ENCODE measurements at places on chromosomes 6 and 20.

- no peak for DNase-seq
These were observed at the start of gene FAM83C for GRCh38 chr20:35291654-35292503. Gene FAM83C, minus strand, starts transcription at chr20:35292425. Its CDS starts 121 bp downstream, at chr20:35292304.

DNA sequence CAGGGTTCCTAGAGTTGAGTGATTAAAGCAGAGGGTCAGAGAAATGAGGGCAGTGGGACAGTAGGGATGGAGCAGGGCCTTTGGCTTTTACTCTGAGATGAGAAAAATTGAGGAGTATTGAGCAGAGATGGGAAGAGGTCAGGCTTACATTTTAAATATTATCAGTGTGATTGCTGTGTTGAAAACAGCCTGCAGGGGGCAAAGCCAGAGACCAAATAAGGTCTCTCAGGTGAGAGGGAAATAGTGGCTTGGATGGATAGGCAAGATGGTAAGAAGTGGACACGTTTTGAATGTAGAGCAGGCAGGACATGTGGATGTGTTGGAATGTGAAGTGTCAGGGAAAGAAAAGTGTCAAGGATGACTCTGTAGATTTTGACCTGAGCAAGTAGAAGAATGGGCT is 105.0 kb upstream of the MAP3K7 start:
- no peak for DNase-seq

GRCh38 chr6:21005816-21006570 is 471.7 kb downstream of the CDKAL1 start:
- peak; percentile 91 for DNase-seq

- DNase-seq: peak; percentile 72
These were observed 764 bp downstream of the ZNF292 start for GRCh38 chr6:87155842-87156815.

DNA sequence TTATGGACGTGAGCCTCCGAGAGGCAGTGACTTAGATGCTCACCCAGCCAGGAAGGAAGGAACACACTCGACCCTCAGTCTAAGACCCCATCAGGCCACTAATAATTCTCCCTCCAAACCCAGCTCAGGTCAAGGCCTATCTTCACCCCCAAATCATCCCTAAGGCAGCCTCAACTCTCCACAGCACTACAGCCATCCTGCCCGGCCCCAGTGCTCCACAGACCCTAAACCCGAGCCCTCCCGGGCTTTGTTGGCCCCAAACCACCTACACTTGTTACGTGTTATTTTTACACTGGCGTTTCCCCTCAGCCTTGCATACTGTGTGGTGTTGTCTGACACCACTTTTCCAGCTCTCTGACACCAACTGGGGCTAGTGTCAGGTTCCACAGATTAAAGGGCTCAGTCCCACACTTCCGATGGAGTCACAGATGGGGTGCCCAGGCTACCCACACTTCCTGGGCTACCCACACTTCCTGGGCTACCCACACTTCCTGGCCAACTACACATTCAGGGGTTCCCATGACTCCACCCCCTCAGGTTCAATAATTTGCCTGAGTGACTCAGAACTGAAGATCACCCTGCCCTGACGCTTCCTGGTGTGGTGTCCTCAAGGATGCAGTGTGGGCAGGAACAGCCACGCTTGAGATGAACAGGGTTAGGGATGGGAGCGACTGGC is 25.3 kb downstream of the RBCK1 start:
- peak; percentile 45 for DNase-seq

- peak; percentile 70 for DNase-seq
These were observed 125.4 kb downstream of the HIVEP1 start for GRCh38 chr6:12137480-12137879.

DNA sequence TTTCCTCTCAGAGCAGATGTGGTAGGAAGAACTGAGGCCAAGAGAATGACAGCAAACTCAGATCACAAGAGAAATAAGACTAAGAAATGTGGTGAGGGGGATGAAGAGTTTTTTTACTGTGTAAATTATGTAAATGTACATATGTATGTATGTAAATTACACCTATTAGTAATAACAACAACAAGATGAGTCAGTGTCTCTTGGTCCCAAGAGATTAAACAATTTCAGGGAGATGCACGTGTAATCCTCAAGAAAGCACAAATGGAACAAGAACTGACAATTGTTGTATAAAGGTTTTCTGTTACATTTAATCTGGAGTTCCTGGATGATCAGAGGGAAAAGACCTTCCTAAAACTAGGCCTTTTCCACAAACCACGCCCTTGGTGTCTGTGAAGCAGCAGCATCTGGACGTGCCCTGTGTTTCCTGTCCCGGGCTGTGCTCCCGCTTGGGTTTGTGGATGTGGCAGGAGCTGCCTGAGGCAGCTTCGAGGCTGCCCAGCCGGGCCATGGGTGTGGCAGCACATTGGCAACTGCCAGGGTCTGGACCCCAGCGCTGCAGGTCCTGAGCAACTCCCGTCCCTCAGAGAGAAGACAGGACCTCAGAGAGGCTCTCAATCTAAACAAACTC is 994 bp downstream of the CLDN20 start:
- DNase-seq: peak; percentile 63

- peak; percentile 6 for DNase-seq
These were observed 23.5 kb upstream of the MAP3K7 start for GRCh38 chr6:90610301-90610750.

DNA sequence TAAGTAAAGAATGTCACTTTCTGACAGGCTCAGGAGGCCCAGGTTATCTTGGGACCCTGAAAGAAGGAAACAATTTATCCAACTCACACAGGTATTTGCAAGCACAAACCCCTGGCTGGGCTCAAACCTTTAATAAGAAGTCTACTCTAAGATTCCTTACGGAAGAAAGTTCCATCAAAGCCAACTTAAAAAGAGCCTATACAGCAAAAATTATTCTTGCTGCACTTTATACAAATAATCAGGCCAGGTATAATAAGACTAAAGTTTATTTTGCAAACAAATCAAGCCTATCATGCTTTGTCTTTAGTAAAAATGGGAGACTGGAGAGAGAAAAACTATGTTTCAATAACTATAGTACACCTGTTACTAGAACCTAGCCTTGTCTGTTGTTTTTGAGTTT is 102.1 kb downstream of the DTNBP1 start:
- DNase-seq: no peak

GRCh38 chr6:56729719-56730118 is 87.0 kb upstream of the DST start:
- peak; percentile 93 for DNase-seq

GRCh38 chr6:143877584-143878271 is 13.5 kb downstream of the ZC2HC1B start:
- peak; percentile 10 for DNase-seq

- DNase-seq: no peak
These were observed 202.5 kb downstream of the ISM1 start for GRCh38 chr20:13423472-13424173.

- DNase-seq: peak; percentile 26
These were observed 6.6 kb upstream of the BTBD9 start for GRCh38 chr6:38646166-38646878.

DNA sequence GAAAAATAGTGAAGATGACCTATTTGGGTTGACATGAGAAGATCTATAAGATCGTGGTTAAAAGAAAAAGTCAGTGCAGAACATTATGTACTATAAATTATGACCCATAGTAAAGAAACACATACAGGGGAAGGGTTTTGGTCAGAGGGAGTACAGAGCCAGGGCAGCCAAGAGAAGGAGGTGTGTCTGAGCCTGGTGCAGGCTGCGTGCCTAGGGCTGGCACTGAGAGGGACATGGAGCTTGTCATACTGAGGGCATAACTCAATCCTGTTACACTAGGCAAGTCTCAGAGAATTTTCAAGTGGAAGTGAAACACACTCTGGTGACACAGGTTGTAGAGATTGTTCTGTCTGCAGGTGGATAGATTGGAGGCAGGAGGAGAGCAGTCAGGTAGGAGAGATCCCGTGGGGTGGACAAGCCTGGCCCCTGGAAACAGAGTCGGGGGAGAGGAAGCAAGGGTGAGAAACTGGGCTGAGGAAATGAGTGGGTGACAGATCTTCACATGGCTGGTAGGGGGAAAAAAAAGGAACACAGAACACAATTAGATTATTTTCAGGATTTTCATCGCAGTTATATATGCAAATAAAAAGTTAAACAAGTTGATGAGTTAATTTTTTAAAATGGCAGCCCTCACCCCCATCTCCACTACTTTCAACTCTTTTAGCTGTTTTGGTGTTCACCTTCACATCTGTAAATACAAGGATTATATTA is 18.5 kb upstream of the RNF39 start:
- no peak for DNase-seq

GRCh38 chr20:53611449-53611894 is 17.8 kb upstream of the ZNF217 start:
- DNase-seq: peak; percentile 99

DNA sequence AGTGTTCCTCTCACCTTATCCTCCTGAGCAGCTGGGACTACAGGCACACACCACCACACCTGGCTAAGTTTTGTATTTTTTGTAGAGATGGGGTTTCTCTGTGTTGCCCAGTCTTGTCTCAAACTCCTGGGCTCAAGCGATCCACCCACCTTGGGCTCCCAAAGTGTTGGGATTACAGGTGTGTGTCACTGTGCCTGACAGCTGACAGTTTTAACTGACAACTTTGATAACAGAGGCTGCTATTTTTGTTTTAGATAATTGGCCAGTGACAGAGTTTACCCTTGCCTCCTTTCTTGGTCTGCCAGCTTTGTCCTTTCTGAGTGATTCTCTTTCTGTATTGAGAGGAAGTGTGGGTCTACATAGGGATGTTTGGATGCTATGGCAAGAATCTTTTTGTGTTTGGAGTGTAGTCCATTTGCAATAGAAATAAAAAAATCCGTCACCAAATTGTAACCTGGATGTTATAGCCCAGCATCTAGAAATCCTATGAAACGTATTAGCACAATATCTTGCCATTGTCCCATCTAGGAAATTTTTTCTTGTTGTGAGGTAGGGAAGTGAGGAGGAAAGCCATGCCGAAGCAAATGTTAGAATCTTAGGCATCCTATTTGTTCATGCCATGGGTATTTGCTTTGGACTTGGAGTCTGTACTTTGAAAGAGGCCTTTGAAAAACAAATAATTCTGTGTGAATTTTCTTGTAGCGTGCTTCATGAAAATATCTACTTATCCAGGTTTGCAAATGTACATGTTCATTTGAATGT is 80.8 kb downstream of the RNF144B start:
- no peak for DNase-seq

GRCh38 chr6:168400037-168400436 is 40.9 kb upstream of the SMOC2 start:
- DNase-seq: no peak

DNA sequence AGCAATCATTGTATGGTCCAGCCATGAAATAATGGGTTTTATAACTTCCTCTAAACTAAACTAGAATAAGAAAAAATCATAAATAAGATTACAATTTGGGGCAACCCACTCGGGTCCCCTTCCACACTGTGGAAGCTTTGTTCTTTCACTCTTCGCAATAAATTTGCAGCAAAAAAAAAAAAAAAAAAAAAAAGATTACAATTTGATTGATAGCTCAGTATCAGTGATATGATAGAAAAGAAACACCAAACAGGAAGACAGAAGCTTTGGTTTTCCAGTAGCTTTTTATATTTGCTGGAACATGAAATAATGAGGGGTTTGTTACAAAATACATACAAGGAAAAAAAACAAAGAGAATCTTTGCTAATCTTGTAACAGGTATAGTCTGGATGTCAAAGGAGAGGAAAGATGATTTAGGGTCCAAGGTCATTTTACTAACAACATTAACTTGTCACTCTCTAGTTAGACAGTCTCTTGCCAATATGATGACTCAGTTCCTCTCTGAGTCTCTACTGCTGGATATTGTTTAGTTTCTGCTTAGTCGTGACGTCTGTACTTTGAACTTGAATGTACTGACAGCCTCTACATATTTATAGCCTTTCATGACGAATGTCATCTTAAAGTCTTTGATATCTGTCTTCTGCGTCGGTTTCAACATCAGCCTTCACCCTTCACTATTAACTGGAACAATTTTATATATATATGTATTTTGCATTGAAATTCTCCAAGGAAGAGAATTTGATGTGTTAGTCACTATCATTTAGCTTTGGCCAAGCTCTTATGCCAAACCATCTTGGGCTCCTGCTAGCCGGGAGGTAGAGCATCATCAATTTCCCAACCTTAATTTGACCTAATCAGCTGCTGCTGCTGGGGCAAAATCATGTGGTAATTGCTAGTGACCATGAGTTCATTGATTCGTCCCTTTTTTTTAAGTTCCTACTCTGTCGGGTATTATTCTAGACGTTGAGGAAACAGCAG is 213.1 kb upstream of the STXBP5 start:
- DNase-seq: peak; percentile 50

- DNase-seq: no peak
These were observed 634.3 kb upstream of the MAP3K7 start for GRCh38 chr6:91221072-91221720.

GRCh38 chr6:53723331-53723730 is 57.8 kb upstream of the KLHL31 start:
- no peak for DNase-seq

DNA sequence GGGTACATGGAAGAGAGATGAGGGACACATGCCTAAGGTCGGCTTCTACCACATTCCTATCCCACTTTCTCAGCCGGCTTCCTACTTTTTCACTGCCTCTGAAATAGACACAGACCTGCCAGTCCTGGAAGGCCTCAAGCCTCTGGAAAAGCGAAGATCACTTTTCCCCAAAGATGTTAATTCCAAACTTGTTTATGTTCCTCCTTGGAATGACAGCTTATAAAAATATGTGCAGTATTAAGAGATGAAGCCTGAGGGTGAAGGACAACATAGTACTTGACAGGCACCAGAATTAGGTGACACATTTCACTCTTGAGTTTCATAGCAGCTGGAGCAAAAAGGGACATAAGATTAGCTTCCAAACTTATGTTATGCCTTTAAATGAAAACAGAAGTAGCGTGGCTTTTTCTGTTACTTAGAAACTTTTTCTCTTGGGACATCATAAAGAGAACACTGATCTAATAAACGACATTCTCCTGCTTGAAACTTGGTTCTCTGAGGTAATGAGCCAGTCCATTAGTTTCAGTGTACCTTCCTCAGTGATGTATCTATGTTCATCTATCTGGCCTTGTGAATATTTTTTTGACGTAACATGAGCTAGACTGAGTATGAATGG is 25.3 kb downstream of the FOXO3 start:
- DNase-seq: peak; percentile 23

- DNase-seq: no peak
These were observed 34.2 kb upstream of the IRF4 start for GRCh38 chr6:357261-357790.

DNA sequence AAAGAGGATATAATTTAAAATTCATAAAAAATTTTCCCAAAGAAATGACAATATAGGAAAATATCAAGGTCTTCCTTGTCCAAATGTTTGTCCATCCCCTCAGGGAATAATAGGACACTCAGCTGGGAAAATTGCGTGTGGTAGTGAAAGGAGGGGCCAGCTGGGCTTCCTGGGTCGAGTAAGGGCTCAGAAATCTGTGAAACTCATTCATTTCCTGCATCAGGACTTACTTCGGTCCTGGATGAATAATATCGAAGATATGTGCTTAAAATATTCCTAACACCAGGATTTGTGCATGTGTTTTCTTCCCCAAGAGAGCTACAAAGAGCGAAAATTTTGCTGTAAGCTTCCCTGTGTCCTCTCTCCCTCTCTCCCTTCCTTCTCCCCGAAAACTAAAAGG is 118.2 kb upstream of the GJE1 start:
- peak; percentile 98 for DNase-seq

GRCh38 chr6:124027392-124027791 is 223.7 kb downstream of the NKAIN2 start:
- no peak for DNase-seq
